Activated T-helper 1 cell treated with Interleukin-2 at 50 U/mL for 16 hours (primary cell): ENCODE measurements at places on chromosomes 3 and 15.

GRCh38 chr3:147654827-147655226 is 245.7 kb downstream of the ZIC1 start:
- DNase-seq, result no peak

DNA sequence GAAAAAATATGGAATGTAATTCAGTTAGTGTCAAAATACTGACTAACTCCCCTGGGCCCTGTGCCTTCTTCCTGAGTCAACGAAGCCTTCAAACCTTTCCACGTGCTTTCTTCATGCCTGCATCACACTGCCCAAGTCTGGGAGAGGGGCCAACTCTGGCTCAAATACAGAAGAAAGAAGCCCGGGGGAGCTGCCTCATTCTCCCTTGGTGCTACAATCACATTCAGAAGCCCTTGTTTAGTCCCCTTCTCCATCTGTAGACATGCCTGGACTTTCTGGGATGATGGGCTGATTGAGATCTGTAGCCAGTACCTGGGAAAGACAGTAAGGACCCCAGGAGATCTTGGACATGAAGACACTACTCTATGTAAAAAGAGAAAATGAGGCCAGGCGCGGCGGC is 77.8 kb upstream of the GSK3B start:
- no peak for DNase-seq

- no peak for DNase-seq
Observed at GRCh38 chr3:51361746-51362145, 23.3 kb upstream of the MANF start.

- no peak for DNase-seq
Observed at GRCh38 chr15:64423970-64424369, 36.3 kb downstream of the TRIP4 start.

GRCh38 chr3:171966533-171967136 is 72.7 kb upstream of the FNDC3B start:
- no peak for DNase-seq

DNA sequence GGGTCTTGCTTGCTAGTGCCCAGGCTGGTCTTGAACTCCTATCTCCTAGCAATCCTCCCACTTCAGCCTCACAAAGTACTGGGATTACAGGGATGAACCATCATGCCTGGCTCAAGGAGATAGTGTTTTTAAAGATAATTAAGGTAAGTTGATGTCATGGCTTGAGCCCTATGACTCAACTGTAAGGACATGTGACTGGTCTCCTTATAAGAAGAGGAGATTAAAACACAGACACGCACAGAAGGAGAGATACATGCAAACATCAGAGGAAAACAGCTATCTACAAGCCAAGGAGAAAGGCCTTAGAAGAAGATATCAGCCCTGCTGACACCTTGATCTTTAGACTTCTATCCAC is 220.4 kb upstream of the GADL1 start:
- DNase-seq, result no peak

GRCh38 chr15:55250941-55251340 is 38.7 kb downstream of the RAB27A start:
- DNase-seq, result no peak

GRCh38 chr3:127962937-127963336 is 47.9 kb downstream of the KBTBD12 start:
- no peak for DNase-seq

DNA sequence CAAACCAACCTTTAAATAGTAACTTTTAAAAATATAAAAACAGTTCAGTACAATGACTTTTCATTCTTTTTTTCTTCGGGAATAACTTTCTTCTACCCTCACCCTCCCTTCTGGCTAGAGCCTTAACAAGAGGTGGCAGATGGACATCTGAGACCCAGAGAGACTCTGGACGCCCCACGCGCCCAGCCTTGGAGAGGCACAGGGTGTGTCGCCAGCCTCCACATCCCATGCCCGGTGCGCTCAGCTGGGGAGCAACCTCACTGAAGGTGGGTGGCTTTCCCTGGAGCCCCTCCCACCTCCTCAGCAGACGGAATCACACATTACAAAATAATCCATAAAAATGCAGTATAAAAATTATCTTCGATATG is 49.5 kb downstream of the TLE3 start:
- DNase-seq, result no peak

DNA sequence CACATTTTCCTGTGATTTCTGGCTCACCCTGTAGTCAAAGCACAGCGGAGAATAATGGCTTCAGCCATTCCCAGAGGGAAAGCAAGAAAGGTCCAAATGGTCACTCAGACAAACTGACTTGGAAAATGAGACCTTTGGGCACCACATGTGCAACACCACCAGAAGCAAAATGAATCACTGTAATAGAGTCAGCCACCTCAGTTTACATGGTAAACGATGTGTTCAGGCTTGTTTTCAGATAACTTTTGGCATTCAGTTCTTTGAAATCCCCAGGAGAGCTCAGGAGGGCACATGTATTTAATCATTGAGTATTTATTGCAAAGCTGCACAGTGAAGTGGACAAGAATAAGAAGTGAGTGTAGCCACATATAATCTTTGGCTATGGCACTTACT is 38.4 kb upstream of the ALCAM start:
- DNase-seq, result no peak

DNA sequence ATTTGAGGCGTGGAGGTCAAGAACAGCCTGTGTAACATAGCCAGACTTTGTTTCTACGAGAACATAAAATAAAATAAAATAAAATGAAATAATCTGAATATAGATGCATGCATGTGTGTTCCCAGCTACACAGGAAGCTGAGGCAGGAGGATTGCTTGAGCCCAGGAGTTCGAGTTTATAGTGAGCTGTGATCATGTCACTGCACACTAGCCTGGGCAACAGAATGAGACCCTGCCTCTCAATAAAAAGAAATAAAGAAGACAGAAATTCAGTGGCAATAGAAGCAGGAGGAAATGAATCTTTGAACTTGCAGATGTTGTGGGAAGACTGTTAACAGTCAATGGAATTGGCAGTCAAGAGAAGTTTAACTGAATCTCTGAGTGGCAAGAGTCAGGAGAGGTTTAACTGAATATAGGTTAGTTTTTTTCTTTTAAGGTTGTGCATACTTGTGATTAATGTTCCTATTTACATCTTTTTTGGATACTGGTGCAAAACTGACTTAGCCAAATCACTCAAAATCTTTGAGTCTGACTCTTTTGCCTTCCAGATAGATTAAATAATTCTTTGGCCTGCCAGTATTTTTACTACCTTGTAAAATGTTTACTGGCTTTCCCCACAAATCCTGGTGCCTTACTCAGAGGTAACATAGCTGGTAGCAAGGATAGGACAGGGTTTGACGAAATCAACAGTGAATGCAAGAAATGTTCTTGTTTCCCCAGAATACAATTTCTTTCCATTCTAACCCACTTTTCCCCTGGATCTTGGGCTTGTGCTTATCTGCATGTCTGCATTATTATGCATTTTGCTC is 361.4 kb downstream of the PDCD6IP start:
- no peak for DNase-seq

GRCh38 chr15:77033729-77034671 is 36.9 kb downstream of the TSPAN3 start:
- no peak for DNase-seq

DNA sequence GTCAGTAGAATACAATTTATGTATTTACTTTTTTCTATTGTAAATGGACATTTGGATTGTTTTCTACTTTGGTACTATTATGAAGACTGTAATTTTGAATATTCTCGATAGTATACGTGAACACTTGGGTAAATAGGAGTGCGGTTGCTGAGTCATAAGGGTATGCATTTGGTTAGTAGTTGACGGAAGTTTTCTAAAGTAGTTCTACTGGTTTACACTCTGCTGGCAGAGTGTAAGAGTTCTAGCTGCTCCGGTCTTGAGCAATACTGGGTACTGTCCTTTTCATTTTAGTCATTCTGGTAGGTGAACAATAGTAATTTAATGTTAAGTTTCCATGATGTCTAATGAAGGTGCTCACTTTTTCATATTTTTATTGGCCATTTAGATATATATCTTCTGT is 70.0 kb downstream of the MEF2A start:
- no peak for DNase-seq

DNA sequence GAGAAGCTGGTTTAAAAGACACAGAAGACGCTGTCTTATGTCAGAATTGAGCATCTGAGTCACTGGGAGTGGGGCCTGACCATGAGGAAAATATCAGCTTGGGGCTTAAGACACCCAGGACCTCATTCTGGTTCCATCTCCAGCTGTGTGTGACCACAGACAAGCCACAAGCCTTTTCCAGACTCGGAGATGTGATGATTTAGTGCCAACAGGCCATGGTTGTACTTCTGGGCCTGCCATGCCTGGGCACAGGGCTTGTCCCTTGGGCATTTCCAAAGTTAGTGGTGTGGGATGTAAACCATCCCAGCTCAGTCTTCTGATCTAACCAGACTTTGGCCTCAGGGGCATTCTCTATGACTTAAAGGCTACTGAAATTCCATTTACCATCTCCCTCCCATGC is 269.8 kb downstream of the RYR3 start:
- DNase-seq, result no peak

GRCh38 chr3:56303487-56303886 is 164.8 kb downstream of the ERC2 start:
- DNase-seq, result no peak

- no peak for DNase-seq
Observed at GRCh38 chr3:137008976-137009375, 51.2 kb downstream of the IL20RB start.

- no peak for DNase-seq
Observed at GRCh38 chr3:66393333-66394005, 107.4 kb downstream of the LRIG1 start.

GRCh38 chr3:31472479-31473390 is 60.0 kb upstream of the STT3B start:
- no peak for DNase-seq

DNA sequence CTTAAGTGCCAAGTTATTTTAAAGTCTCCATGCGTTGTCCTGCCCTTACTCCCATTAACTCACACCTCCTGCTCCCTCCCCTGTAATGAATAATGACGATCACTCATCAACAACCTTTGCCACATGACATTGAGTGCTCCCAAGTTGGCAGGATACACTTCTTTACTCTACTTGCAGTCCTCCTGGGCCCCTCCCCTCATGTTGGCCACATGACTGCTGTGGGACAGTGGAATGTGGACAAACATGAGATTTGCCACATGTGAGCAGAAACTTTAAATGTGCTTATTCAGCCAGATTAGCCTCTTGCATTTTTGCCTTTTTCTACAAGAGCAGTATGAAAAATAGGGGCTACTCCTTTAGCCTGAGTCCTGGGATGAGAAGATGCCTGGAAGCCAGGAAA is 167.9 kb downstream of the DCLK3 start:
- no peak for DNase-seq

DNA sequence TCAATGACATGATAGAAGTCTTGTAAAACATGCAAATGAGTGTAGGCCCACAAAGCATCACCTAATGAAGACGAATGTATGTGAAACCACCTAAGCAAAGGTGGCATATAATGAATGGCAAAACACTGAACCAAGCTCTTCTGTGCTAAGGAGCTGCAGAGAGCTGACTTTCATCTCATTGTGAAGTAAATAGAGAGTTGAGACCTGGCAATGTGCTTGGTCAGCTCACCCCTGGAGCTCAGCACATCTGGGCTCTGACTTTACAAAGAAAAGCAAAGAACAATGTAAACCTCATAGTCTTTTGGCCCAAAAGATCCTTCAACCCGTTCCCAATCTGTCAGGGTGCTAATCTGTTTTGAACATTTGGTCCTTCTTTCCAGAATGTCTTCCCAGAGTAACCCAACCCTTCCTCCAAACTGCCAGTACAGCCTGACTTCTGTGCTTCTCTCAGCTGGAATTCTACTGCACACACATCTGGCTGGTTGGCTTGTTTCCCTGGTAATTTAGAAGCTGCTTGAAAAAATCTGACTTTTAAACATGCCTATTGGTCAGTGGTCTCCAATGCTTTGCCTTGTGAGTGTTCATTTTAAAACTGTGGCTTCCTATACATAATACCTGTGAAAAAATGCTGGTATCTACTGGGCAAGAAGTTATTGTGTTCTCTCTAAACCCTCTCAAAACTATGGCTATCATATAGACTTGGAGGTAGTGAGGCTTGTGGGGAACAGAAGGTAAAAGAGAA is 101.7 kb downstream of the CD200R1L start:
- DNase-seq, result no peak

GRCh38 chr3:19384868-19385267 is 236.6 kb downstream of the KCNH8 start:
- DNase-seq, result no peak

DNA sequence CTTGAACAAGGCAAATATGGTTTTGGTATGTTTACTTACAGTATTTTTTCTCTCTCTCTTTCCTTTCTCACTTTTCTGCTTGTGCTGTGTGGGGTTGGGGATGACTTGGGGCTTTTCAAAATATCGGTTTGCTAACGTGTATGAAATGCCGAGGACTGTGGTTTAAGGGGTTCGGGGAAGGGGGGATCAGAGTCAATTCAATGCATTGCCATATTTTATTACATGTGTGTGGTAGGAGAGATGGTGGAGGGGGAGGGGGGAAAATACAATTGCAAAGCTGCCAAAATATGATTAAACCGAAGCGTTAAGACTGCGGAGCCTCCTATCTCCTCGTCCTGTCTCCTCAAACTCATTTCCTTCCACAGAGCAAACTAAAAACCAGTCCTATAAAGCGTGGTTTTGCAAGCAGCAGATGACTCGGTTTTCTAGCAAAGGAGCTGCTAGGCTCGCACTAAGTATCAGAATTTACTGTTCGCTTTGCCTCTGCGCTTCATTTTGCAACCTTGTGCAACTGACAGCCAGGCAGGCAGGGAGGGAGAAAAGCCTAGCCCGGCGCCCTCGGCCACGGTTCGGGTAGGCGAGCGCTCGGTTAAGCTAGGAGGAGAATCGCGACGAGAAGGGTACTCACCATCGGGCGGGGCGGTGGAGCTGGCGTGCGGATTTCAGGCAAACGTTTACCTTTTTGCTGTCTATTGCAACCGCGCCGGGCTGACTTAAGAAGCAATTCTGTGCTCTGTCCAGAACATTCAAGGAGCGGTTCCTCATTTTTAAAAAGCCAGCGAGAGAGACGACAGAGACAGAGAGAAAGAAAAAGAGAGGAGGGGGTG is 4.0 kb upstream of the NR2F2 start:
- no peak for DNase-seq

DNA sequence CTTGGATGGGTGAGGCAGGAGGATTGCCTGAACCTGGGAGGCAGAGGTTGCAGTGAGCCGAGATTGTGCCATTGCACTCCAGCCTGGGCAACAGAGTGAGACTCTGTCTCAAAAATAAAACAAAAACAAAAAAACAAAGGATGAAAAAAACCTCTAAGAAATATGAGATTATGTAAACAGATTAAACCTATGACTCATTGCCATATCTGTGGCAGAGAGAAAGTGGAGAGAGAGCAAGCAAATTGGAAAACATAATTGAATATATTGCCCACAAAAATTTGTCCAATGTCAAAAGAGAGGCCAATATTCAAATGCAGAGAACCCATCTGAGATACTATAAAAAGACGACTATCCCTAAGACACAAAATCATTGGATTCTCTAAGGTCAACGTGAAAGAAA is 1106.0 kb downstream of the OTOL1 start:
- DNase-seq, result no peak
